Esophagus muscularis mucosa (tissue), 4 donors: ENCODE measurements at places on chromosomes 12 and 14. TPM values are rescaled to one million over a fixed set of nuclear protein-coding genes. Genes with fewer than 3 reads are reported as not detected.

DNA sequence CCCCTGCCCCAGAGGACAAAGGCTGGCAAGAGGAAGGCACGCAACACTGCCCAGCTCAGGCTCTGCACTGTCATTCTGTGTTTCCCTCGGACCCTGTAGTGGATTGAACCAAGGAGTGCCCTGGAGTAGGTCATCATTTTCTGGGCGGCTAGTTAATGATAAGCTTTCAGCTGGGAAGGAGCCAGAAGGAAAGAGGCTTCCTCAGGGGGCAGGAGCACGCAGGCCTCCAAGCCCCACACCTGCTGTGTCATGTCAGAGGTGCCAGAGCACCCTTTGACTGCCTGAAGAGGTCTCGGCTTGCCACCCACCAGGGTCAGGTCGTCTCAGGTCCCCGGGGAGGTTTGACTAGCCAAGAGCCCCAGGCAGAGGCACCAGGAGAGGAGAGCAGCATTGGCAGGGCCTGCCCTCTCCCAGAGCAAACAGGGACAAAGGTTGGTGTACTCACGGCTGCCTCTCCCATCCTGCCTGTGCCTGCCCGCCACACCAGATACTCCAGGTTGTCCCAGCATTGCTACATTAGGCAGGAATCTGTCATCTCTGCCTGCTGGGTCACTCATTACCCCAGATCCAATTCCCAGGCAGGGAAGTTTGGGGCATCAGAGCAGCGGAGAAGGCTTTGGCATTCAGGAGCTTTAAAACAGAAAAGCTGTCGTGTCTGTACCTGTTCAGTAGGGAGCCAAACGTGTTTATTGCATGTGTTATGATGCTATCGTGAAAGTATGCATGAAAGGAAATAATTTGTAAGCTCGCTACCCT, 33.5 kb upstream of the ATP2A2 start:
- peak overlapping the region; percentile 85 for H3K27ac ChIP-seq
- no peak for DNase-seq
- no peaks in the 10 kb centered on the region for H3K27me3 ChIP-seq

GRCh38 chr14:90452366-90452765, 55.5 kb downstream of the CALM1 start:
- peaks cover 16% of the 10 kb centered on the region for H3K4me1 ChIP-seq
- no peak for DNase-seq
- no peaks in the 10 kb centered on the region for H3K27me3 ChIP-seq

Gene RFLNA
- total RNA-seq = 2.2 TPM

DNA sequence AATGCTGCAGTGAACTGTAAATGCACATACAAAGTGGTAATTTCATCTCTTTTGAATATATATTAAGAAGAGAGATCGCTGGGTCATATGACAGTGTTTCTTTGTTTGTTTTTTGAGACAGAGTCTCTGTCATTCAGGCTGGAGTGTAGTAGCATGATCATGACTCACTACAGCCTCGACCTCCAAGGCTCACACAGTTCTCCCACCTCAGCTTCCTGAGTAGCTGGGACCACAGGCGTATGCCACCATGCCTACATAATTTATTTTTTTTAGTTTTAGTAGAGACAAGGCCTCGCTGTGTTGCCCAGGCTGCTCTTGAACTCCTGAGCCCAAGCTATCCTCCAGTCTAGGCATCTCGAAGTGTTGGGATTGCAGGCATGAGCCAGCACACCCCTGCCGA, 62.4 kb upstream of the ACSS3 start:
- no peaks in the 10 kb centered on the region for H3K27me3 ChIP-seq
- no peak overlapping the region for H3K4me3 ChIP-seq
- H3K27ac ChIP-seq = no peak overlapping the region
- H3K4me1 ChIP-seq = no peaks in the 10 kb centered on the region
- H3K36me3 ChIP-seq = no peaks in the 10 kb centered on the region

Gene TMEM119
- total RNA-seq = 5.4 TPM

DNA sequence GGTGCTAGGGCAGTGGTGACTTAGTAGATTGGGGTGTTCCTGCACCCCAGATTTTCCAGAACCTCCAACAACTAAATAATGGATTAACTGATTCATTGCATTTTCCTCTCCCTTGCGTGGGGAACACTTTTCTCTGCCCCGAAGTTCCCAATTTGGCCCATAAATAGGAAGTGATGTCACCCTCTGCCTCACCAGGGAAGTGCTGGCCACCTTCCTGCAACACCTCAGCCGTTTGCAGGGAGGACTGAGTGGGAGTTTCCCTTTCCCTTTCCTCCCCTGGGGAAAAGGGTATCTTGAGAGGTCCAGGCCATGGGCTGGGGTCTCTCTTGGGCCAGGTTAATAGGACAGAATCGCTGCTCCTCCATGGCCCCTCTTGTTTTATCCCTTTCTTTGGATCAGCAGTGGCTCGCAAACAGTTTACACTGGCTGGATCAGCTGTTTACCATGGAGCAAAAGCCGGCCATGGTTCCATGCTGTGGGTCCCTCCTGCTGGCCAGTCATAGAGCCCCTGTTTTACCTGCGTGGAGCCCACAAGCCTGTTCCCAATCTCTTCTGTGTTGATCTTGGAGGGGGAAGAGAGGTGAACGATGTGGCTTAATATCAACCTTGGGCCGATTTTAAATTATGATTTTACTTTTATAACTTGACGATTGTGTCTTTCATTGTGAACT, 91.6 kb upstream of the VRK1 start:
- H3K4me1 ChIP-seq = no peaks in the 10 kb centered on the region
- peaks cover 10% of the 10 kb centered on the region for H3K27me3 ChIP-seq
- no peak overlapping the region for H3K27ac ChIP-seq
- no peaks in the 10 kb centered on the region for H3K36me3 ChIP-seq
- no peak overlapping the region for H3K4me3 ChIP-seq
- no peak for DNase-seq

DNA sequence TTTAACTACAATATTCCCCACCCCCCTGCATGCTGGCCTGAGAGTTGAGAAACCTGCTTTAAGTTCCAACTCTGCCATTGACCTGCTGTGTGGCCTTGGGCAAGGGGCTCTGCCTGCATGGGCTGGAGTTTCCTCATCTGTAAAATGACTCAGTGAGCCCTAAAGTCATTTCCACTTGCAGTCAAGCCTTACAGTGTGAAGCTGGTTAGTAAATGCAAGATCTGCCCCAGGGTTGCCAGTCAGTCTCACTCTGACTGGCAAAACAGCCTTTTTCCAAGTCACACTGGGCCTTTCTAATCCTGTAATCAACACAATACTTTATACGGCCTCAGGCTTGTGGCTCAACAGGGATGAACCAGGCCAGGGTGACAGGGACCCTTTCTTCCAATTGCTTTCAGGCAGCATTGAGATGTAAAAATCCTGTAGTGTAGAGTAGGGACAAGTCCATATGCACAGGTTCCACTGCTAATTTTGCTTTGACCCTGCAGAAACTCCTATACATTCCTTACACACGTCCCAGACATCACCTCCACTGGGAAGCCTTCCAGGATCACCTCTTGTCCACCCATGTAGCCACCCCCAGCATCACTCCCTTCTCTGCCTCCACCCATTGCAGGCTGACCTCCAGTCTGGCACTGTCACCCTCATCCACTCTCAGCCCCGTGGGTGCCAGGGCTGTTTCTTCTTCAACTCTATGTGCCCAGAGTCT, 42.6 kb upstream of the PRIMA1 start:
- no peaks in the 10 kb centered on the region for H3K36me3 ChIP-seq
- H3K4me3 ChIP-seq = no peak overlapping the region
- H3K27ac ChIP-seq = no peak overlapping the region
- no peaks in the 10 kb centered on the region for H3K27me3 ChIP-seq

DNA sequence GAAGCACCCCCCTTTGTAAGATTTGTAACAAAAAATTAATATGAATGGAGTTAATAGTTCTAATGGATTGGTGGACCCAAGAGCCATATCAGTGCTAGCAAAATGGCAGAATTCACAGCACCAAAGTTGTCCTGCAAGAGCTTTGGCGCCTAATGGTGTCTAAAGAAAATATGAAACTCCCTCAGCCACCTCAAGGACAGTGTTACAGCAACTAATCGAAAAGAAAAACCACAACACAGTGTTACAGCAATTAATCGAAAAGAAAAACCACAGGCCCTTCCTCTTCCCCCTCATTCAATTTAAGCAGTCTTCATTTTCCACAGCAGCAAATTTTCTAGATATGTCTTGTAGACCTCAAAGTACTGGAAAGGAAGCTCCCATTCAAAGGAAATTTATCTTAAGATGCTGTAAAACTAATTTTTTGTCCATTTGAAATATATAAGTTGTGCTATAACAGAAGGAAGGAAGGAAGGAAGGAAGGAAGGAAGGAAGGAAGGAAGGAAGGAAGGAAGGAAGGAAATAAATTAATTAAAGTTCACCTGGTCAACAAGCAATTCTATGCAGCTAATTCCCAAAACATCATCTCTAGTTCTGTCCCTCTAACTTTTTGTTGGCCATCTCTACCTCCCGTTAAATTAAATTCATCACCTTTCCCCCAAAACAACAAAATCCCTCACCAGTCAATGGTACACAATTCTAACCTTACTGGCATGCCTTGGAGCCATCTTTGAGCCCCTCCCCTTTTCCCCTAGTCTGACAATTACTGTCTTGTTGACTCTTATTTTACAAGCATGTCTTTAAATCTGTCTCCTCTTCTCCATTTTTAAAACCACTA, 17.4 kb downstream of the LRP6 start:
- no peaks in the 10 kb centered on the region for H3K27me3 ChIP-seq
- no peak overlapping the region for H3K27ac ChIP-seq
- H3K36me3 ChIP-seq = no peaks in the 10 kb centered on the region
- peaks cover 16% of the 10 kb centered on the region for H3K4me1 ChIP-seq

GRCh38 chr12:27987331-27987730, 14.8 kb upstream of the PTHLH start:
- no peak overlapping the region for H3K27ac ChIP-seq
- no peak overlapping the region for H3K4me3 ChIP-seq
- H3K27me3 ChIP-seq = peaks cover 1% of the 10 kb centered on the region
- H3K4me1 ChIP-seq = no peaks in the 10 kb centered on the region
- no peaks in the 10 kb centered on the region for H3K36me3 ChIP-seq

- H3K27me3 ChIP-seq = no peaks in the 10 kb centered on the region
- H3K27ac ChIP-seq = no peak overlapping the region
- no peak for DNase-seq
- H3K36me3 ChIP-seq = peaks cover 100% of the 10 kb centered on the region
These were observed 10.9 kb downstream of the KMT2D start for GRCh38 chr12:49049566-49050224.

DNA sequence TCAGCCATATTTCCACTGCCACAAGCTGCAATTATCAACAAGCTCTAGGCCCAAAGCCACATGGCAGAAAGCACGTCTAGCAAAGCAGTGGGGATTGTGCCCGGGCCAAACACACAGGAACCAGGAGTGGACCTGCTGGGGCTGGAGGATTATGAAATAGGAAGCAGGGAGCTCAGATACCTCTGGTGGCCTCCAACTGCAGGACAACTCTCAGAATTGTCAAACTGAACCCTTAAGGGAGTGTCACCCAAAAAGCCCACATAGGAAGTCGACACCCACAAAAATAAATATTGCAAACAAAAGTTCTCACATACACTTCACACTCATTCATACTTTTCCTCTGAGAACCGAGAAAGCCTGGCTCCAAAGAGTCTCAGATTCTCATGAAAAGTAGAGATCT, 26.1 kb downstream of the KCTD10 start:
- peaks cover 47% of the 10 kb centered on the region for H3K36me3 ChIP-seq
- peaks cover 3% of the 10 kb centered on the region for H3K4me1 ChIP-seq
- no peak overlapping the region for H3K4me3 ChIP-seq
- peak overlapping the region; percentile 31 for H3K27ac ChIP-seq
- no peaks in the 10 kb centered on the region for H3K27me3 ChIP-seq

DNA sequence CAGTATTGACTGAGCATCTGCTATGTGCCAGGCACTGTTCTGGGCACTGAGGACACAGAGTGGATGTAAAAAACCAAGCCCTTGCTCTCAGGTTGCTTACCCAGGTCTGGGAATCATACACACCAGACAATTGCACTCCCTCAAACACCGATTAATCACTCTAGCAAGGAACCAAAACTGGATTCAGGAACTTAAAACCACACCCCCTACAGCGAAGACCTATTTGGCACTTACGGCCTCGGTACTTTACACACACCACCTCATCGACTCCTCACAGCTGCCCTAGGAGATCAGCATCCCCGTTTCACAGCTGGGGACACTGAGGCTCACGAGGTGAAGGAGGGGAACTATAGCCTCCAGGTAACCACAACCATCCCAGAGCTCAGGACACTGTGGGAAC, 1.6 kb downstream of the GLTP start:
- H3K4me1 ChIP-seq = peaks cover 32% of the 10 kb centered on the region
- H3K27me3 ChIP-seq = no peaks in the 10 kb centered on the region
- peak overlapping the region; percentile 92 for H3K4me3 ChIP-seq

Gene AMN
- not detected for total RNA-seq

Gene REP15
- total RNA-seq = 2.5 TPM

Gene KCNJ8
- 29.8 TPM for total RNA-seq

- DNase-seq = no peak
- H3K4me1 ChIP-seq = no peaks in the 10 kb centered on the region
- no peaks in the 10 kb centered on the region for H3K36me3 ChIP-seq
- H3K4me3 ChIP-seq = no peak overlapping the region
- no peak overlapping the region for H3K27ac ChIP-seq
These were observed 12.3 kb upstream of the EPYC start for GRCh38 chr12:91017043-91017442.

Gene RPL36AL
- total RNA-seq = 323 TPM

DNA sequence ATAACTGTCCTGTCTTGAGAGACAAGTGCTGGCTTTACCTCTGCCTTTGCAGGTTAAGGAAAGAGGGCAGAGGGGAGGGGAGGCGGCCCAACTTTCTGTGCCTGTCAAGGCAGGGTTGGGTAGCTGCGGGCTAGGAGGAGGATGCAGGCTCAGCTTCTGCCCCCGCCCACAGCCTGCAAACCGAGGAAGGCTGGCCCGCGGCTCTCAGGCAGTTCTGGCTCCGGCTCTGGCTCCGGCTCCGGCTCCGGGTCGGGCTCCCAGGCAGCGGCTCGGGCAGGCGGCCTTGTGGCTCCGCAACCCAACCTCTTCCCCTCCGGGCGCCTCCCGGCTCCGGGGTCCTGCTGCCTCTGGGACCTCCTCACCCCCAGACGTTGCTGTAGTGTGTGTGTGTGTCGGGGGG, 92.9 kb downstream of the TMEM30B start:
- DNase-seq = peak; percentile 86
- no peaks in the 10 kb centered on the region for H3K36me3 ChIP-seq
- no peaks in the 10 kb centered on the region for H3K27me3 ChIP-seq
- H3K27ac ChIP-seq = peak overlapping the region; percentile 64
- H3K4me3 ChIP-seq = peak overlapping the region; percentile 63
- H3K4me1 ChIP-seq = peaks cover 18% of the 10 kb centered on the region

DNA sequence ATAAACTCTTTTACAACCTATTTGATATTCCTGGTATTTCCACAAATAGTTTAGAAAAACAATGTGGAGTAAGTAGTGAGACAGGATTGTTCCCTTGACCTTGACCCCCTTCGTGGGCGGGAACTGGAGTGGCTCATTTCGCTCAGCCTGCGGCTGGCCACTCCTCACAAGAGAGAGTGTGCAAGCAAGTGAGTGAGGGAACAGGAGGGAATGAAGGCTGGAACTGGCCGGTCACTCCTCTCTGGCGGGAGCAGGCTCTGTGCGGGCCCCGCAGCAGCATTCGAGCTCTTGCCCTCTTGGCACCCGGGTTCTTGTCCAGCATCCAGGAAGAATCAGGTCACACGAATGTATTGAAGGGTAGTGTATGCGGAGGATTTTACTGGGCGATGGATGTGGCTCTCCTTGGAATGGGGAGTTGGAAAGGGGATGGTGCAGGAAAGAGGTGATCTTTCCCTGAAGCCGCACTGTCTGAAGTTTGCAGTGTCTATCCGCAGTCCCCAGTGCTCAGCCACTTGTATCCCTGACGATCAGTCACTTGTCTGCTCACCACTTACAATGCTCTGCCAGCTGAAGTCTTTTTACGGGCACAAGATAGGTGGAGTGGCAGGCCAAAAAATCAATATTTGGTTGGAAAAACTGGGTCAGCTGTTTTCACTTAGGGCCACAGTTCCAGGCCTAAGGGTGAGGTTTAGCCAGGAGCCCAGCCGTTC, 28.0 kb upstream of the TXNRD1 start:
- peaks cover 19% of the 10 kb centered on the region for H3K4me1 ChIP-seq
- no peak for DNase-seq
- H3K27ac ChIP-seq = no peak overlapping the region
- H3K36me3 ChIP-seq = no peaks in the 10 kb centered on the region
- no peak overlapping the region for H3K4me3 ChIP-seq

Gene BCL2L14
- not detected for total RNA-seq
